ENCODE measurements at places on chromosomes 16 and 17. TPM values are rescaled to one million over a fixed set of nuclear protein-coding genes. Genes with fewer than 3 reads are reported as not detected.

GRCh38 chr17:49676276-49676868 is 1.5 kb downstream of the SPOP start:
- no peak for DNase-seq

DNA sequence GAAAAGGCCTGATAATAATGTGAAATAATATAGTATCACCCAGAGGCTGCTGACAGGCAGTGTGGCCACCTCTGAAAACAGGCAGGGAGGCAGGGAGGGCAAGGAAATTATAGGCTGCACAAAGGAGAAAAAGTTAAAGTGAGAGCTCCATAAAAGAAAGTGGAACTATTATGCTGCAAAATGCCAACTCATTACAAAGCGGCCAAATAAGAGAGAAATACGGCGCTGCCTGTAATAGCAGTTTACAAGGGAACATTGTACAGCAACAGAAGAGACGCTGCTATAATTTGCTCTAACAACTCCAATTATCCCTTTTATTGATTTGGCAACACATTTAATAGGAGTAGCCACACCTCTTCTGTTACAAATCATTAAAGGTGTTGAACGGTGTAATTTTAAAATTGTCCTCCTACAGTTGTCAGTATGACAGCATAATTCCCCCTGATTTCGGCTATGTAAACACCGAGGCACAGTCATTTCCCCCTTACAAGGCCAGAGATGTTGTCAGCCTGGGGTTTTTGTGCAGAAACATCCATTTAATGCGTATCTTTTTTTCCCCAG is 120.3 kb downstream of the MRM1 start:
- no peak for DNase-seq

MYH2 gene
- not detected for total RNA-seq

NTN3 gene
- 0.19 TPM for total RNA-seq

OR3A2 gene
- total RNA-seq = 0.11 TPM
